Left hindlimb (tissue), 1 donor: ENCODE measurements at places on chromosomes 3 and 15.

DNA sequence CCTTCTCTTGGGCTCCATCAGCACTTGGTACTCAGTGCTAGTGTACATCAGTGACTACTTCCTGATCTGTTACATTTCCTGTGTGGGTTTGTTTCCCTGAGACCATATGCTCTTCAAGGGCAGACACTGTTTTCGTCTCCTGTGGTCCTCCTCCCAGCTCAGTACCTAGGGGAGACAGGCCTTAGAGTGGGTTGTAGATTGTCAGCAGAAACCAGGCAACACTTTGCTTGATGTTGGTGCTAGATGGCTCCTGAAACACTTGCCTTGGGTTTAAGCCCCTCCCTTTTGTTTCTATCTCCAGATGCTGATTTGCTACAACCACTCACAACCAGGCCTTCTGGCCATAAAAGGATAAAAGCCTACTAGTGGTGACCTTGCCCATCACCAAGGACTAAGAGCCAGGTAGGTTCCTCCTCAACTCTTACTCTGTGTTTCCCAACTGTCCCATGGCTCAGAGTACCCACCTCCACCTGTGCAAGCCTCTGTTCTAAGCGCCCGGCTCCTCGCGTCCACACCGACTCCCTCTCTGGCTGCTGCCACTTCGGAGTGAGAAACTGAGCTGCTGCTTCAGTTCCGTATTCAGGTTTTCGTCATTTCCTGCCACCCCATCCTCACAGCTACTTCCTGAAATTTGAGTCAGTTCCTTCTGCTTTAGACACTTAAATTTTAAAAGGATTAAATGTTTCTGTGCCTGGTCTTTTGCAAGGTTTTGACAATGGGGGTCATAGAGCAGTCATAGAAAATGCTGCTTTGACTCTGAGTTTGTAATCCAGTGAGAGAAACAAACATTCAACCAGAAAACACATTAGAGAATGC lies at the start of gene HCLS1:
TSS of gene HCLS1 (minus strand) at position 548 of the 816 bp plus-strand sequence. CDS start 2,556 bp downstream, outside the sequence.
- DNase-seq, result no peak

- peak; percentile 11 for DNase-seq
These were observed 51.9 kb downstream of the SPSB4 start for GRCh38 chr3:141103067-141103466.

- peak; percentile 99 for DNase-seq
These were observed at the start of gene TMEM115 for GRCh38 chr3:50358911-50359759. TSS of gene TMEM115 (minus strand) at chr3:50359521. CDS start at chr3:50359063, 458 bp downstream.

DNA sequence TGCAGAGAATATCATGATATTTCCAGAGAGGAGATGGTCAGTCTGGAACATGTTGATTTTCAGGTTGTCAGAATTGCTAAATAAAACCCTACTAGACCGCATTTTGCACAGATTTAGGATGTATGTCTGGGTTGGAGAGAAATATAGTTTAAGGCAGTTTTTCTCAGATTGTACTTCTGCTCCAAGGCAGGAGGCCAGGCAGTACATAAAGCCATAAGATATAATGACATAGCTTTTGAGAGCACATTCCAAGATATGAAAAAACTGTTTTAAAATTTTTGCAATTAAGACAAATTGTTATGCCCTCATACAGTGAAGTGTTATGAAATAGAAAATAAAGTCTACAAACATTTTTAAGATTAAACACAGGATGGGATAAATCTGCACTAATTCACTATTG lies 301.8 kb upstream of the CBLB start:
- no peak for DNase-seq

GRCh38 chr15:42084465-42085235 lies 9.7 kb downstream of the PLA2G4D start:
- DNase-seq, result peak; percentile 69

DNA sequence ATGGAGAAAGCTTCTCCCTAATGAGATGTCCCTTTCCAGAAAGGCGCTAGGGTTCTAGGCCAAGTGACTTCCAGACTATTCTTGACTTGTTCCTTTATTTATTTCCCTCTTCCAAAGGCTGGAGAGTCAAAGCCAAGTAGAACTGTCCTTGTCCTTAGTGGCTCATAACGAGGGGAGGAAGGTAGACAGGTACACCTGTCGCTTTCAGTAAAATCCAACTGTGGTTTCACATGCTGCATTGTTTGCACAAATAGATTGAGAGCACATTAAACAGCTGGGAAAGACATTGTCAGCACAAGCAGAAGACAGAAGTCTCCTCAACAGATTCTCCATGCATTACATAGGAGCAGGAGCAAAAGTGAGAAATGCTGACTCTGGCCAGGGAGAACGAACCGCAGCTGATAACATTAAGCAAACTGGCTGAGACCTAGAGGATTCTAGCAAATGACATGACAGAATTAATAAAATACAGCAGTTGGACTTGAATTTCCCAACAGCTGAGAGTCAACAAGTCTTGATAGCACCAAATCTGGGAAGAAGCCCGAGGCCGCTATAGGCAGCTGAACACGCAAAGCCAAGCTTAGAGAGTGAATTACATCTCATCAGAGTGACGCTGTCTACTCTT lies 227.7 kb downstream of the TLE3 start:
- no peak for DNase-seq

DNA sequence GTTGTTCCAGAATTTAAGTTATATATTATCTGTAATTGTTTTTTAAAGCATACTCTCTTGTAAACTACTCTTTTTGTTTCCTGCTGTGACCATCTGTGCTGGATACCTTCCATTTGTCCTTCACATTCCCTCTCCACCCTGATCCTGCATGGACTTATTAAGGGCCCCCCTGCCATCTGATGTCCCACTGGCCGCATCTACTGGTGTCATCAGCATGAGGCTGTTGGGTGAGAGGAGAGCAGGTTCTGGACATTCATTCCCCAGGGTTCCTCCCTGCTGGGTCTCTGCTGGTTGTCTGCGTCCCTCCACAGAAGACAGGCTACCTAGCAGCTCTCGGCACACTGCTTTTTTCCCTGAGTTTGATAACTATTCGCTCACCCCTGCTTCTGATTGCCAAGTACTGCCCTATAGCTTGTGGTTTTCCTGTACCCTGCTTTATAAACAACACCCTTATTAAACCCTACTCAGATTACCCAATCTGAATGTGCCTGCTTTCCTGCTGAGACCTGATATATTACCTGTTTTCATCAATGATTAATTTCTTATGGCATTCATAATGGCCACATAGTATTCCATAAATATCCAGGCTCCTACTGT lies 7.7 kb downstream of the CMTM8 start:
- no peak for DNase-seq

- no peak for DNase-seq
These were observed 24.3 kb downstream of the NXPE3 start for GRCh38 chr3:101803173-101803782.

- no peak for DNase-seq
These were observed 29.6 kb downstream of the KIF7 start for GRCh38 chr15:89625716-89626115.

DNA sequence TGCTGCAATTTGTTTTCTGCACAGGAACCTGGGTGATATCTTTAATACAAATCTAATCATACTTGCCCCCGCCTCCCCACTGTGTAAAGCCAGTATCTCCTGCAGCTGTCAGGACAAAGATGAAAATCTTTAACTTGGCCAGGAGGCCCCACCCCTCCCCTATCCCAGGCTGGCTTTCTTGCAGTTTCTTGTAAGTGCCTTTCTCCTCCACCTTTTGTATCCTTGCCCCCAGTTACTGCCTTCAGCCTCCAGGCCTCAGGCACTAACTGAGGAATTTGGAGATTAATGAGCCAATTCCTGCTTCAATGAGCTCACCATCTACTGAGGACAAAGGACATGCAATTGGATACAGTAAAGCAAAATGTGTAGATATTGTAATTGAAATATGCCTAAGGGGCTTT lies 6.5 kb downstream of the GCSAM start:
- no peak for DNase-seq

- no peak for DNase-seq
These were observed 17.1 kb upstream of the CSRNP1 start for GRCh38 chr3:39170461-39170860.

- no peak for DNase-seq
These were observed 70.0 kb upstream of the CCDC54 start for GRCh38 chr3:107307205-107307604.

DNA sequence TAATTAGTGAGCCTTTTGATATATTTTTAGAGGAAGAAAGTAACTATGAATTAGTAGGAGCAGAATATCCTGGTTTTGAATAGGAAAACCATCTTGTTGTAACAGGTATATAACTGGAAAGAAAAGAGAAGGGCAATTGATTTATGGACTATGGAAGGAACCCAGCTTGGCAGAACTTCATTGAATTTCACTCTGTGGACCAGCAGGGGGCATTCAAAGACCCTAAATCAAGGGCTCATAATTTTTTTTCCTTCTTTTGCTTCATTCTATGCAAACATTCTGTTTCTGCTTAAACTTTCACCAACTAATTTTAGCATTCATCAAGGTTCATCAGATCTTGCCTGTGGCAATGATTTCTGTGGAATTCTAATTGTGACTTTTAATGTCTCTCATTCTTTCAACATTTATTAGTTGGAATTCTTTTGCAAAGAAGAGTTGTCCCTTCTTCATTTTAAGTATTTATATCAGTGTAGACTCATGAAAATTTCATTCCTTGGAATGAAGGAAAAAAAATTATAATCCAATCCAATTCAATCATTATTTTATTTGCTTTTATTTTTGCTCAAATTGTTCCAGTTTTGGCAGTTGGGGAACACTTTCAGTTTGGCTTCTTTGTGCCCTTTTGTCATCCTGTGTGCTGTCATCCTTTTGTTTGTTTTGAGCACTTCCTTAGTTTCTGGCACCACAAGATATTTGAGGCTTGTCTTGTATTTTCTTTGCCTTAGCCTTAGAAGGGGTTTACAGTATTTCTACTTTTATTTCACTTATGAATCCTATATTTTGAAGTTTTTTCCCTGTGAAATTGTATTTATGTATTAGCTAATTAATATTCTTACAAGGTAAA lies 30.4 kb downstream of the NXPE3 start:
- no peak for DNase-seq

DNA sequence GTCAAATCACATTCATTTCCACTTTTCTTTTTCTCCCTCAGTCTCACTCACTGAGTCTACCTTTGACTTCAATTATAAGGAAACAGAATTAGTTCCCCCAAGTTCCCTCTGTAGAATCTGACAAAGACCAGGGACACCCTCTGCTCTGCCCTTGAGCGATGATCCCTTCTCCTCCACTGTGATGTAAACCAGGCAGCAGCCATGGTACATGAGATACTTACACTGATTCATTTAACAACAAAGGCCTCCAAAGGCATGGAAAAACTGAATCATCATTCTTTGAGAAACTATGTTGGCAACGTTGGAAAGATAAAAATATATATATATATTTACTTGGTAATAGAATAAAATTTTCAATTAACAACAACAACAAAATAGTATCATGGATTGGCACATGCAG lies 84.1 kb downstream of the P3H2 start:
- DNase-seq, result no peak

DNA sequence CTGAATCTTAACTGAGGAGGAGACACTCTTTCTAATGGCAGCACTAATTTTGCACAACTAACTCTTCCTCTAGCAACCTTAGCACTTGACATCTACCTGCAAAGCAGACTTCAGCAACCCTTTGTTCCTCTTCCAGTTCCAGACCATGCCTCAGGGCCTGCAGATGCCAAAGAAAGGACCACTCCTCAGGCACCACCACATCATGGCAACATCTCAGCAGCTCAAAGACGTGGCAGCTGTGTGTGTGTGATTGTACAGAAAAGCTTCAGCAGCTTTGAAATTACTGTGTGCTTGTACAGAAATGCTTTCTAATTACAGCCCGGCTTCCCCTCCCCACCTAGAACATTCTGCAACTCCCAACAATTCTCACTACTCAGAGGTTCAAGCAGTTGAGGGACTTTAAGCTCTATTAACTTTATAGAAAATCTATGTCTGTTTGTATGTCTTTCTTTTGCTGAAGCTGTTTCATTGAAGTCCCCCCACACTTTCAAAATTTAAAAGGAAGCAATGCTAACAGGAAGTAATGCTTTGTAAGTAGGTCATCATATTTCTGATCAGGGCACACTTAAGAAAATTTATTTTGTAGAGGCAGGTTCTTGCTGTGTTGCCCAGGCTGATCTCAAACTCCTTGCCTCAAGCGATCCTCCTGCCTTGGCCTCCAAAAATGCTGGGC lies 115.2 kb downstream of the CD47 start:
- DNase-seq, result no peak

GRCh38 chr3:78314327-78314726 lies 1274.4 kb downstream of the ROBO2 start:
- no peak for DNase-seq

DNA sequence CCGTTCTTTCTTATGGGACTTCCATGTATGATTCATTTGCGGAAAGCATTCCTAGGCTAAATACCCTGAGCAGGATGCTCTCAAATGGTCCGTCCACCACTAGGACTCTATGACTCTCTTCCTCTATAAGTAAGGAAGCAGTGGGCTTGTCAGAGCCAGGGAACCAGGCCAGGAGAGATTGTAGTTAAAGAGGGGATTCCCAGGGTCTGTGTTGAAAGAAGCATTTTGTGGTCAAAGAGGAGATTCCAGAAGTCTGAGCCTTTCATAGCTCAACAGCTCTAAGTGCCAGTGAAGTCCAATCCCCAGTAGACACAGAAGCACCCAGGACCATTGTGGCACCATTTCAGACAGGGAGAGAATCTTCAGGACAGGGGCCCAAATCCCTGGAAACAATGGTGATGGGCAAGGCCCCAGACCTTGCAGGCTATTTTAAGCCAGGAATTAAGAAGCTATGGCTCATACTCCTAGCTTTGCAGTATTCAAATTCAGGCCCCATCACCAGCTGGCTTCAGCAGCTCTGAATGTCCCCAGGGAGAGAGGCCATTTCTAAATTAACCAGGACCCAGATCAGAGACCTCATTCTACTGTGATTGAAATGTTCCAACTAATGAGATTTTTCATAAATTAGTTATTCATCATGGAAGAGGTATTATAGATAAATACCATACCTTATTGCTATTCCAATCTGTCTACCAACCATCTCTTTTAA lies 81.7 kb downstream of the CD47 start:
- no peak for DNase-seq

DNA sequence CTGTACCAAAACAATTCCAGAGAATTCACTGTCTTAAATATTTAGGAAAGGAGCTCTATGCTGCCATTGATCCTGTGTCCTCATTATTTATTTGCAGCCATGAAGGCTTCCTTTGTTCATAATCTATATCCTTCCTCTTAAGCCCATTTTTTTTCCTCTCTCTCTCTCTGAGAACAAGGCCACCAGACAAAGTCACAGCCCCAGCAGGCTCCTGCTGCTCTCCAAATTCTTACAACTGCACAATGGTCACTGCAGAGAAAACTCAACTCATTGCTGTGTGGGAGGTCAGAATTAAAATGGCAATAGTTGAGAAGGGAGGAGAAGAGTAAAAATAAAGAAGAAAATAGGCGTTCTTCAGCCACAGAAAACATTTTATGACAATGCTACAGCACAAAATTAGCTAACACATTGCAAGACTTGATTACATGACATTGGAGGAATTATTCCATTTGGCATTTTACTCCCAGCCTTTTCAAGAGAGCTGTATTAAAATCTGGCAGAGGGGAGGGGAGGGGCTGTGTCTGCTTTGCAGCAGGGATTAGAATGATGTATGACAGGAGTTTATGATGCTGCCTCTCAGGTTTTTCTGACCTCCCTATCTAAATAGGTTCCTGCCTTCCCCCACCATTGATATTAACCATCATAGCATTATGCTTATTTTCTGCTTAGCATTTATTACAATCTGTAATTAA lies 399.7 kb upstream of the THBS1 start:
- no peak for DNase-seq
